Activated CD4-positive, alpha-beta memory T cell treated with anti-CD3 and anti-CD28 coated beads, Interleukin-2, amount 10 ng/mL, durations not matched to agents 7 days and 5 days (primary cell): ENCODE measurements at places on chromosomes 16 and 17. TPM values are rescaled to one million over a fixed set of nuclear protein-coding genes. Genes with fewer than 3 reads are reported as not detected.

- DNase-seq: no peak
Observed at GRCh38 chr16:7303660-7304200, 28.9 kb upstream of the RBFOX1 start.

DNA sequence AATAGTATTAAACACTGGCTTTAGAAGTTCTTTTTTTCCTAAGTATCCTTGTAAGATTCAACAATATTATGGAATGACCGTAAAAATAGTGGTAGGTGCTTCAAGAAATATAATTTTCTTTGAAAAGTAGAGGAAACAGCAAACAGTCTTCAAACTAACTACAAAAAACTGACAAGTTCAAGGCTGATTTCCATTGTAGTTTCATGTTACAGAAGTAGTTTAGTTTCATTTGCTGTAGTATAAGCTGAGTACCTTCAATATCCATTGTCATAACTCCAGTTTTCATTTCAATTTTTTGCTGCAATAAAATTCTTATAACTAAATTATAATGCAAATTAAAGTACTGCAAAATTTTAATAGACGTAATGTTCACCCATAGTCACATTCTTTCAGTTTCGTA is 19.3 kb downstream of the PHKB start:
- DNase-seq: no peak

- no peak for DNase-seq
Observed at GRCh38 chr16:81636298-81636993, 142.6 kb upstream of the PLCG2 start.

DNA sequence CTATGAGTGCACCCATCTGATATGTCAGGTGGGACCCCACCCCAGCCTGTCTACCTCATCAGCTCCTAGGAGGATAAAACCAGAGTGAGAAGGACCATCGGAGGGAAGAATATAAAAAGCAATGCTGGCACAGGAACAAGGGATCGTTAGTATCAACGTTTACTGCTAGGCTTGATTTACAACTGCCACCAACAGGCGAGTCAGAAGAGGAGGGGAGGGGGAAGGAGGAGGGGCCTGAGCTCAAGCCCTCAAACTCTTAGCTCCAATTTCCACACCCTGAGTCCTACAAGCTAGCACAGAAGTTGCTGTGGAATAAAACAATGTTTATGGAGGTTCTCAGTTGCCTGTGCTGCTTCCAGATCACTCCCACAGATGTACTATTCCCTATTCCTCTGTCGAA is 234.5 kb downstream of the C16orf78 start:
- DNase-seq: no peak

GRCh38 chr17:33583518-33584417 is 290.7 kb upstream of the ASIC2 start:
- DNase-seq: no peak

DNA sequence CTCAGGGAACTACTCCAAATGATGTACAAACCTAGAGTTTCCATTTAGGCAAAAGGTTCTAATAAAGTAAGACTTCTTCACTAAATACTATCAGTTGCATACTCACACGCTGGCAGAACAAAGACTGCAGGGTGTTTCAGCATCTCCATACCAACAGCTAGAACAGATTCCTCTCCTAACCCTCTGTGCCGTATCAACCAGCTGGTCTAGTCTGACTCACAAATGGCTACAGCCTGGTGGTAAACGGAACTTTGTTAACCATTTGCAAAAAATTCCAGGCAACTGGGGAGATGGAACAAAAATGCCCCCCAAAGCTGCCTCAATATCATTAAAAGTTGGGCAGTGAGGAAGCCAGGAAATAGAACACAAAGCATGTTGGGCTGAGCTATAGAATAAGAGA is 217.1 kb downstream of the GRIN2A start:
- no peak for DNase-seq

MYO19 gene
- 87.2 TPM for total RNA-seq

DNA sequence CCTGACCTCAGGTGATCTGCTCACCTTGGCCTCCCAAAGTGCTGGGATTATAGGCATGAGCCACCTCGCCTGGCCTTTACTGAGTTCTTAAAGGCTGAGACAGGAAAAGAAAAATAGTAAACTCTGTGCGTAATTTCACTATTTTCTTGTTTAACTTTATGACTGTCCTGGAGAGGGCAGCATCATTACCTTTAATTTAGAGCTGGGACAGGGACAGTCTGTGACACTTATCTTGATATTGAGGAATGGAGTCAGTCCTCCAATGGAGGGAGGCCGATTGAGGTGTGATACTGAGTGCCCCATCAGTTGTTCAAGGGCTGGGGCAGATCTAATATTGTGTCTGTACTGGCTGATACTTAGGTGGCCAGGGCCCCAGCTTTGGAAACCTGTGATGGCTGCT is 21.5 kb upstream of the SPN start:
- no peak for DNase-seq

DNA sequence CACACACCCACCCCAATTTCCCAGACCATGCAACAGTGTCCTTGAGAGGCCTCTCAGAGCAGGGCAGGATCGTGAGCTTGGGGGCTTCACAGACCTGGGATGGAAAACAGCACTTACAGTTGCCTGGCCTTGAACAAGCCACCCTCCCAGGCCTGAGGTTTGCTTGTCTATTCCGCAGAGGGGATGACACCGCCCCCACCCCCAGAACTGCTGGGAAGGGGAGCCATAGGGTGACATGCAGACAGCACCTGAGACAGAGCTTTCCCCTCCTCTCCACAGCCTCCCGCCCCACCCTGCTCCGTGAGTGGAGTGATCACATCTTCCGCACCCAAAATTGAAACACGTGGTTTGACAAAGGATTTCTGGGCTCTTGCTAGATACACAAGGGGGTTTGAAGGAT is 131.5 kb upstream of the TNRC6C start:
- no peak for DNase-seq

DNA sequence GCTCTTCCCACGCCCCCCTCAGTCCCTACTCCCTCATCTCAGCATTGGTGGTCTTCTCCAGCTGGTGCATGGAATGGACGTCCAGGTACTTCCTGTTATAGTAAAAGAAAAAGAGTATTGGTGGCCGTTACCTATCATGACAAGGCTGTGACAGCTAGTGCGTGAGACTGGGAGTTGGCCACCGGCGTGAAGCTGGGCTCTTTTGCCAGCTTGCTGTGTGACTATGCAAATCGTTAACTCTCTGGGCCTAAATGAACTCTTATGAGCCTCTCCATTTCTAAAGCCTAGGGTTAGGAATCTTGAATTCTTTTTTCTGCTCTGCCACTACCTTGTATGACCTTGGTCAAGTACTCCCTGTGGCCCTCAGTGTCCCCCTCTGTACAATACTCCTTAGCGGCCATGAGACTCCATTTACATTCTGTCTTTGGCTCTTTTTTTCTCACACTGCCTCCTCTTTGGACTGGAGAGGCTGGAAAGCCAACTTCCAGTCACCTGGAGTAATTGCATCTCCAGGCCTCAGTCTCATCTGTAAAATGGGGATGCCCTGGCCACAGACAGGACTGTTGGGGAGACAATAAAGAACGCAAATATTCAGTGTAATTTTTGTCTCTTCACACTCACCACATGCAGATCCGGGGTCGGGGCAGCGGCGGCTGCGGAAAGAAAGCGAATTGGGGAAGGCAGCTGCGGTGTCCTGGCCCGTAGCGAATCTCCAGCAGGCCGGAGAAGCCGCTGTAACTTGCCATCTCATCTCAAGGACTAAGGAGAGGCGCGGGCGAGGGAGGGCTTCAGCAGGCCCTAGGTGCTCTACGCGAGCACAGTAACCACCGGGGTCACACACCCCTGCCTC is 1.1 kb downstream of the CFAP119 start:
- DNase-seq: no peak

DNA sequence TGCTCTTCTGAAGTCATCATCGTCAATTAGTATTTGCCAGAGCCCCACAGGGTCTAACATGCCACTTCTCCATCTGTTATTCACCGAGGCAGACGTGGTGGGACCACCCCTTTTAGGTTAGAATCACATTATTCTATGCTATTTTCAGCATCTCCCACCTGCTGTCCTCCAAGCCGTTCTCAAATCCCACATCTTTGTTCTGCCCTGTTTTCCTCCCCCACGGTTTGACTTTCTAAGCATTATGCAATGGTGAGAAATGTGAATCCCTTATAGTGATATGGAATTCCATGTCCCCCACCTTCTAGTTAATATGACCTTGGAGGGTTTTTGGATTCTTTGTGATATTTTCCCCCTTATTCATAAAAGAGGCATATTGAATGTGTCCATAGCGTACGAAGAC is 634.1 kb upstream of the RBFOX1 start:
- no peak for DNase-seq

- no peak for DNase-seq
Observed at GRCh38 chr17:72765368-72766153, 326.9 kb downstream of the SLC39A11 start.

GRCh38 chr17:9944704-9945103 is 39.6 kb upstream of the RCVRN start:
- DNase-seq: no peak

CCL7 gene
- total RNA-seq: not detected

DNA sequence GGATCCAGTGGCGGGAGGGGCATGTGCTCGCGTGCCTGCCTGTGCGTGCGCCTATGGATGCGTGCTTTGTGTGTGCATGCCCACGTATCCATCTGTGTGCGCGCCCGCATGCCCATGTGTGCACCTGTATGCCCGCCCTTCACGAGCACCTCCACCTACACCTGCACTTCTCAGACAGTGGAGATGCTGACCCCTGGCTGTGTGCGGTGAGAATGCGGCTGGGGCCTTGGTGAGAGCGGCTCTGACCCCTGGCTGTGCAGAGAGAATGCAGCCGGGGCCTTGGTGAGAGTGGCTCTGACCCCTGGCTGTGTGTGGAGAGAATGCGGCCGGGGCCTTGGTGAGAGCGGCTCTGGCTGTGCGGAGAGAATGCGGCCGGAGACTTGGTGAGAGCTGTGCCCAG is 33.9 kb downstream of the AXIN1 start:
- no peak for DNase-seq

DNA sequence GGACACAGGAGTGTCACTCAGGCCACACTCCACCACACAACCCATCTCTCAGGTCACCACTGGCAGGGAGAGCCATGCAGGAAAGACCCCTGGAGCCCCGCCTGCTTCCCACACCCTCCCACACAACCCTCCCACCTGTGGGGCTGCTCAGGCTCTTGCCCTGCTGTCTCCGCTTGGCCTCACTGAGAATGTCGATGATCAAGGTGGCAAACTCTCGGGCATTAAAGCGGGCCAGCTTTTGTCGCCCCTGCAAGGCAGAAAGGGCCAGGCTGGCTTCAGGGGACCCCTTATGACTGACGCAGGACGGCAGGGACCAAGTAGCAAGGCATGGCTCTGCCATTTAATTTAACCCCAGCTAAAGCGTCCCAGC is 8.5 kb downstream of the TP53I13 start:
- DNase-seq: no peak

GRCh38 chr17:42072323-42073187 is 22.2 kb upstream of the C17orf113 start:
- no peak for DNase-seq

HSD17B2 gene
- total RNA-seq: not detected

DNA sequence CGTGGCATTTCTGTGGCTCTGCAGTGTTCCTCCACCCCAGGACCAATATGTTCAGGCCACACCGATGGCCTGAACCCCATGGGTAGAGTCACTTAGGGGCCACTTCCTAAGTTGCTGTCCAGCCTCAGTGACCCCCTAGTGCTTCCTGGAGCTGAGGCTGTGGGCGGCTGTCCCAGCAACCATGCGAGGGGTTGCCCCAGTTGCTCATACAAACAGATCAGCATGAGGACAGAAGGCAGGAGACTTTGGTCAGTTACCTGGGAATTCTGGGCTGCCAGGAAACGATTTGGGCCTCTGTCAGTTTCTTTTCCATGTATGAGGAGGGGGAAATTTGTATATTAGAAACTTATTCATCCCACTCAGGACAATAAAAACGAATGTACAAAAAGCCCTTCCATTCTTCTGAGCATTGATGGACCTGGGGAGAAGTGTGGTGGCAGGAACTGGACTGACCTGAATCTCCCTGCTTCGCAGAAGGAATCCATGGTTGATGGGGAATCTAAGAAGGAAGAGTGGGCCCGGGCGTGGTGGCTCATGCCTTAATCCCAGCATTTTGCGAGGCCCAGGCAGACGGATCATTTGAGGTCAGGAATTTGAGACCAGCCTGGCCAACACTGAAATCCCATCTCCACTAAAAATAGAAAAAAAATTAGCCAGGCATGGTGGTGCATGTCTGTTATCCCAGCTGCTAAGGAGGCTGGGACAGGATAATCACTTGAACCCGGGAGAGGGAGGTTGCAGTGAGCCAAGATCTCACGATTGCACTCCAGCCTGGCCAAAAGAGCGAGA is 4.9 kb upstream of the IL32 start:
- DNase-seq: no peak

GRCh38 chr17:50624321-50624934 is 10.3 kb upstream of the ABCC3 start:
- no peak for DNase-seq

QRICH2 gene
- 1.9 TPM for total RNA-seq

DNA sequence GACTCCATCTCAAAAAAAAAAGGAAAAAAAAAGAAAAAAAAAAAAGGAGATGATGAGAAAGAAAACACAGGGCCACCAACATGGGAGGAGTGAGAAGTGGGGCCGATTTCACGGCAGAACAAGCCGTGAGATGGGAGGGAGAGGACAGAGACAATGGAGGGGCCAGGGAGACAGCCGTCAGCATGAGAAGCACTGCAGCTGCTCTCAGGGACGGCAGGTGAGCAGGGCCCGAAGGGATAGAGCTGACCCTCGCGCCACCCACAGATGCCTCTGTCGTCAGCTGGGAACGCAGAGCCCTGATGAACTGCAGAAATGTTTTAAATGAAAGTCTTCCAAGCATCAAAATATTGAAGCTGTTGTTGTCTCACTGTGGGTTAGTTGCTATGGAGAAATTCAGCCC is 20.3 kb downstream of the PITPNM3 start:
- no peak for DNase-seq

CCL16 gene
- not detected for total RNA-seq

OR1D2 gene
- total RNA-seq: not detected

- DNase-seq: no peak
Observed at GRCh38 chr17:57697891-57698711, 47.0 kb downstream of the CCDC182 start.

GRCh38 chr17:78258323-78259191 is 27.1 kb downstream of the TMEM235 start:
- DNase-seq: peak; percentile 83

- no peak for DNase-seq
Observed at GRCh38 chr17:78990349-78991016, 10.8 kb upstream of the LGALS3BP start.

GRCh38 chr16:85393674-85394451 is 219.3 kb upstream of the GSE1 start:
- peak; percentile 55 for DNase-seq

MYL11 gene
- total RNA-seq: 1.2 TPM

CFAP97D1 gene
- total RNA-seq: not detected

KRT9 gene
- total RNA-seq: not detected

- peak; percentile 77 for DNase-seq
Observed at GRCh38 chr16:57577691-57578224, 35.3 kb downstream of the ADGRG5 start.
